GM12878 (cell line): ENCODE measurements at places on chromosomes 6 and 20. TPM values are rescaled to one million over a fixed set of nuclear protein-coding genes. Genes with fewer than 3 reads are reported as not detected.

DNA sequence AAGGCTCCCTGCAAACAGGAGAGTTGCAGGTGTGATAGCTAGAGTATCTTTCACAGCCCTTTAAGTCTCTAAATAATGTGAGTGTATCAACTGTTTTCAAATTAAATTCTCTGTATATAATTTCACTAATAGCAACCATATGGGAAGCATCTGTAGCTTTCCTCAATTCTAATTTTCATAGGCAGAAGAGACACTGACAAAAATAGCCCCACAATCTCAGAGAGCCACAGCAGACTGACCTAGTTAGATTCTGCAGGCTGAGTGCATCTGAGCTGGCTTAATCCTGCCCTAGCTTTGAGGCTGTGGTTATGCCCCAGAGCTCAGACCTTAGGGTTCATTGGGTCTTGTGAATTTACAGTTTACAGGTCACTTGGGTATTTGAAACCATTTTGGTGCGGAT lies 63.9 kb downstream of the MAP7 start:
- no peak for DNase-seq

- DNase-seq = no peak
Measured at GRCh38 chr6:141267420-141267819, 865.3 kb upstream of the GJE1 start.

- DNase-seq = no peak
Measured at GRCh38 chr6:162290846-162291465, 436.6 kb downstream of the PRKN start.

- no peak for DNase-seq
Measured at GRCh38 chr20:2921506-2921905, 48.2 kb downstream of the PTPRA start.

- no peak for DNase-seq
Measured at GRCh38 chr20:37279820-37280219, 9.6 kb upstream of the MANBAL start.

GRCh38 chr6:71402096-71402495 lies 113.5 kb downstream of the OGFRL1 start:
- no peak for DNase-seq

Gene FITM2
- polyA plus RNA-seq = 1.6 and 1.7 TPM in 2 replicates

Gene BTBD3
- polyA plus RNA-seq = 0.04 and 0.34 TPM in 2 replicates
